ENCODE measurements at places on chromosomes 12 and 14.

GRCh38 chr12:97556302-97556779 lies 93.7 kb downstream of the RMST start:
- no peak for DNase-seq

GRCh38 chr12:1332327-1332726 lies 262.1 kb downstream of the FBXL14 start:
- no peak for DNase-seq

DNA sequence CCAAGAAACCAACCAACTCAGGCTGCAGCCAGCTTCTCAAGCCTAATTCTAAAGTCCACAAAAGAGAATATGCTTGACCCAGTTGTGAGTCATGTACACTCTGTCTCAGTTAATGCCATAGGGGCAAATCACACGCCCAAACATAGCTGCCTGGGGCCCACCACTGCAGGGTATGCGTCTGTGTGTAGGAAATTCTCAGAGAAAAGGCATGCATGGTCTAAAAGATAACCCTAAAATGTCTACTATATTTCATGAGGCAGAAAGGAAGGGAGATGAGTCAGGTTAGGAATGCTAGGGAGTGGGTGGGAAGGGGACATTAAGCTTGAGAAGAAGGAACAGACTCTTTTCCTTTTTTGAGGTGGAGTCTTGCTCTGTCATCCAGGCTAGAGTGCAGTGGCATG lies 22.3 kb upstream of the SPTLC2 start:
- no peak for DNase-seq

DNA sequence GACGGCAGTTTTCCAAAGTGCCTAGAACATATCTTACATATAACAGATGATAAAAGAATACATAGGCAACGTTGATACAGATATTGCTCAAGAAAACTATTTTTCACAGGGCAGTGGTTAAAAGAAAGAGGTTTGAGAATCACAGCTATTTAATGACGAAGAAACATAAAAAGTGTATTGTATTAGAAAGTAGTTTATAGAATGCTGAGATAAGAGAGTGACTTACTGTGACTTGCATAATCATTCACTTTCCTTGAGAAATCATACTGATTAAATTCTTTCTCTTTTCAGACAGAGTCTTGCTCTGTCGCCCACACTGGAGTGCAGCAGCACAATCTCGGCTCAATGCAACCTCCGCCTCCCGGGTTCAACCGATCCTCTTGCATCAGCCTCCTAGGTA lies 57.7 kb downstream of the PPP1R12A start:
- DNase-seq, result no peak

DNA sequence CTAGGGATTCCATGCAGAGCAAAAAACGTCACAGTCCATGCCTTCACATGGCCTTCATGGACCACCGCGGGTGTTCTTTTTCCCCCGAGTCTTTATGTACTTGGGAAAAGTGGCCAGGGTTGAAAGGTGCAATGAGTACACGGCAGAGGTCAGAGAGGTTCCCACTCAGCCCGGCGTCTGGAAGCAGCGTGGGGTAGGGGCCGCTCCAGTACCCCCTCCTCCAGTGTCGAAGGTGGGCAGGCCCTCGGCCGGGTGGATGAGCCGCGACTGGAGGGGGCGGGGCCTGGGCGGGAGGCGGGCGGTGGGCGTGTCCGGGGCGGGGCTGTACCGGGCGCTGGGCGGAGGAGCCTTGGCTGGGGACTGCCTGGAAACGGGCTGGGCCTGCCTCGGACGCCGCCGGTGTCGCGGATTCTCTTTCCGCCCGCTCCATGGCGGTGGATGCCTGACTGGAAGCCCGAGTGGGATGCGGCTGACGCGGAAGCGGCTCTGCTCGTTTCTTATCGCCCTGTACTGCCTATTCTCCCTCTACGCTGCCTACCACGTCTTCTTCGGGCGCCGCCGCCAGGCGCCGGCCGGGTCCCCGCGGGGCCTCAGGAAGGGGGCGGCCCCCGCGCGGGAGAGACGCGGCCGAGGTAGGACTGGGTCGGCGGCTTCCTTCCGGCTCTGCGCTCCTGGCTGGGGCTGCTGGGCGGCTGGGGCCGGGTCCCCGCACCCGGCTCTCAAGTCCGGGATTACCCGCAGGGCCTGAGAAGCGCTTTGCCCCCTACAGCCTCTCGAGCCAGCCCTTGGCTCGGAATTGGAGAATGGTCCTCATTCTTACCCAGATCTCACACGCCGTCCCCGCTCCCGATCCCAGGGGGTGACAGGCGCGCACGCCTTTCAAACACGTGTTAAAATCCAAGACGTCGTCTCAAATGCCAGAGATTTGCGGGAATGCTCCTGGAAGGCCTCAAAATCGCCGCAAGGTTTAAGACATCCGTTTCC lies at the start of gene RXYLT1:
Gene RXYLT1, plus strand, starts transcription at position 412 of the 984 bp plus-strand sequence. Its CDS starts 52 bp downstream, at position 464.
- DNase-seq, result peak; percentile 79

DNA sequence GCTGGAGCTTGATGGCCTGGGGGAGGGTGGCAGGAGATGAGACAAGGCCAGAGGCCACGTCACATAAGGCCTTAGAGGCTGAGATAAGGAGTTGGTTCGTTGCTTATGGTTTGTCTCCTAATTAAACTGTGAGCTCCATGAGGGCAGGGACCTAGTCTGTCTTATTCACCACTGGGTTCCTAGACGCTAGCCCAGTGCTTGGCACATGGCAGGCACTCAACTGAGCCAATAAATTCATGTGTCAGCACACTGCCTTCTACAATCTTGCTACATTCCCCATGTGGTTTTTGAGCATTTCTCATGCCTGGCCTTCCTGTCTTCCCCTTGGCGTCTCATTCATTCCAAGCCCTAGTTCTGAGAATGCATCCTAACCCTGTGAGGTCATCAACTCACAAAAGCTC lies 92.5 kb upstream of the MED13L start:
- no peak for DNase-seq

- no peak for DNase-seq
These were observed 24.0 kb downstream of the POLE start for GRCh38 chr12:132662901-132663755.

DNA sequence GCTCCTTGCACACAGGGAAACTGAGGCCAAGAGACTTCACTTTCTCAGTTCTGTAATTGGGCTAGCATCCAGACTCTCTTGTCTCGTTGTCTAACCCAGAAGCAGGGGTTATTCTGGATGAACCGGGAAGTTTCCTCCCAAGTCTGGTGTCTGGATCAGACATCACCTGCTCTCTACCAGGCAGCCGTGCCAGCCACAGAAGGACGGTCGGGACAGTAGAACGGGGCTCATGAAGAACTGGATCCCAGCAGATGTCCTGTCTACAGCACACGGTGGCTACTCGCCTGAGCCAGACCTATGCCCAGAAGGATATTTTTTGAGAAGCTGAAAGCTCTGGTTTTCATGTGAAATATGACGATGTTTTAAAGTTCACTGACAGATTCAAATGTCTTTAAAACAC lies 19.1 kb upstream of the FZD10 start:
- no peak for DNase-seq

- no peak for DNase-seq
These were observed 46.8 kb downstream of the PRKAB1 start for GRCh38 chr12:119714614-119715267.

DNA sequence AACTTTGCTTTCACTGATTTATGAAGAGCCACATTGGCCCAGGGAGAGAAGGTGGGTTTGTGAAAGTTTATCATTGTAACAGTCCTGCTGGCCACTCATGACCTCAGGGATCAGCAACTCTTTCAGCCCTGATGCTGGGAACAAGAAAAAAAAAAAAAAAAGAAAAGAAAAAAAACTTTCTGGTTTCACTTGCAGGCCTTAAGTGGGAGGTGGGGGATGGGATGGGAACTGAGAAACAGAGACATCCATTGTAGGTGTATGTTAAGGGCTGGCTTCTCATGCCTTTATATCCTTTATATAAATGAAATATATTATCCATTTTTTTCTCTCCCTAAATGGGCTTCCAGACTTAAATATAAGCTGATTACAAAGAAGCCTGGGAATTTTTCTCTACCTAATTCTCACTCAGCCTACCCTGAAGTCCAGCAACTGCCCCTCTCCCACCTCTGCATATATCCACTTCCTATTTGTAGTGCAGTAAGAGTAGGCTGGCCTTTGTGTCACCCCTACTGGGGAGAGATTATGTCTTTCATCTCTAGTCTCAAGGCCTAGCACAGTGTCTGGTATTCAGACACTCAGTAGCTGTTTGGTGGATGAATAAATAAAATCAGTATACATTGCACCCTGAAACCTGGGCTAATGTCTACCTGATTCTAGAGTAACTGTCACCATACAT lies 187.1 kb downstream of the KICS2 start:
- DNase-seq, result no peak

- no peak for DNase-seq
These were observed 60.2 kb downstream of the PPP1R12A start for GRCh38 chr12:79874665-79875064.

DNA sequence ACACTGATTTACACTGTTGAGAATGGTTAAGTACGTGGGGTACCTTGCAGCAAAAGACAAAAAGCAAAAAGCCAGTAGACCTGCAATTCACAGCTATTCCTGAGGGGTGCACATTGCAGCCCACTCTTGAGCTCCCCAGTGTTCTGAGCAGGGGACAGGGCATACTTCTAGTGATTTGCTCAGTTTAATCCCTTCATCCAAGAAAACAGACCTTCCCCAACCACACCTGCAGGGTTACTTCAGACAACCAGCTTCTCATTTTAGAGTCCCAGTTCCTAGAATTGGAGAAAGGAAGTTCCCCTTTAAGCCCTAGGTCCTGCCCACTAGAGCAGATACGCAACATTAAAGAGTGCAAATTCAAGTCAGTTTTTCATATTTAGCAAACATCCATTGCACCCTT lies 3.6 kb upstream of the WSB2 start:
- no peak for DNase-seq

DNA sequence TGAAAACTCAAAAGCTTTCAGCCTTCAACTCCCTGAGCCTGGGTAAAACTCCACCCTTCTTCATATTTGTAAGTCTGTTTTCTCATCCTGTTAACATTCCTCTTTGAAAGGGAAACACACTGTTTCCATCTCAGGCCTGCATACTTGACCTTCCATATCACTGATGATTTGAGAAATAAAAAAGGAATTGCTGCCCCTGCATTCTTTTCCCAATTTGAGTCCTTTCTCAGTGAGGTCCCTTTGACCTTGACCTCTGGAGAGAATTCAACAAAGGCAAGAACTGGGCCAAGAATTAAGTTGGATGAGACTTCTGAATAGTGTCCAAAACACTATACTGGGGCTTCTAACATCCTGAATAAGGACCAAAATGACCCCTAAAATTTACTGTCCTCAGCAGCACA lies 108.0 kb downstream of the AEBP2 start:
- no peak for DNase-seq

GRCh38 chr12:109697877-109698468 lies 15.7 kb upstream of the FAM222A start:
- DNase-seq, result no peak

GRCh38 chr12:102821149-102821548 lies 95.9 kb downstream of the PAH start:
- DNase-seq, result no peak

- DNase-seq, result no peak
These were observed 33.6 kb downstream of the FUT8 start for GRCh38 chr14:65446159-65446558.

- no peak for DNase-seq
These were observed 7.8 kb downstream of the CTDSP2 start for GRCh38 chr12:57838594-57839302.

DNA sequence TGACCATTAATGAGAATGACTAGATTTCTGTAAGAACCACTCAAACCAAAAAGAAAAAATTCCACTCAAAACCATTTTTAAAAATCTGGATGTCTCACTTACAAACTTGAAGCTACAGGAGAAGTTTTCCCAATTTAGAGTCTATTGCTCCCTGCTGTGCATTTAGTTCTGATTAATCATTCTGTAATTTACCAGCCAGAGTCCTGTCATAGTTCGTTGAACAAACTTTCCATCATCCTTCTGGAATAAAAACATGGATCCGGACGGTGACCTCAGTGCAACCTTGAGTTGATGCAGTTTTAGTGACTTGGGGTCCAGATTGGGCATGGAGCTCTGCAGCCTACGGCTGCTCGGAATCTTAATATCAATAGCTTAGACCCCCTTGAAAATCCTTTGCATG lies 73.4 kb downstream of the PRMT8 start:
- no peak for DNase-seq

- no peak for DNase-seq
These were observed 25.5 kb upstream of the FBXO34 start for GRCh38 chr14:55245657-55246268.

- no peak for DNase-seq
These were observed 100.3 kb downstream of the LRIG3 start for GRCh38 chr12:58819985-58820384.

DNA sequence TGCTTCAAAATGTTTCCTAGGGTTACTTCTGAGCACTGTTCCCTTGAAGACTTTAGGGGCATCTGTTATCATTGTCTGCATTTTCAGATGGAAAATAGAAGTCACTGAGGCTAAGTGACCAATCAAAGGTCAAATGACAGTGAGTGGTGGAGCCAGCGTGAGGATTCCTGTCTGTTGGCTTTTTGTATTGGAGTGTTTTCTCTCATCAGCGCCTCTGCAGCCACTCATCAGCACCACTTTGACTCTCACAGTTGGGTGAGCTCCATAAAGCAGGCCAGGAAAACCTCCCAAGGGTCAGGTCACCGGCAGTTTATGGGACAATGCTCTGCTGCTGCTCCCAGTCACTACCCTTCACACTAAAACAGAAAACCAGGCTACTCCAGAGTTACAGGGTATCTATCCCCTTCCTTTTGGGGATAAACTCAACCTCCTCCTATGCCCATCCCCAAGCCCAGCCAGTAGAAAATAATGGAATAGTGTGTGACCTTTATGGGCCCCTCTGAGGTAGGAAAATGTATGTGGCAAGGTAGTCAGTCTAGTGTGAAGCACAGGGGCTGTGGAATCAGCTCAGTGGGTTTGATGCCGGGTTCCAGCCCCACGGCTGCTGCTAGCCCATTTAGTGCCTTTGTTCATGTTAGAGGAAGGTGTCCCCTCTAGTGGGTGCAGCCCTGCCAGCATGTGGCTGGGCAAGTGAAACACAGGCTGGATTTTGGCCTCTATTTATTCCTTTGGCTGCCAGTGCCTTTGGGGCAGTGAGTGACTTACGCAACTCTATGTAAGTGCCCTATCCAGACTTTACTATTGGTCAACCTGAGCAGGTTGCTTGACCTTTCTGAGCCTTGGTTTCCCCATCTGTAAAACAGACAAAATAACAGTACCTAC lies 133.8 kb upstream of the CPM start:
- DNase-seq, result no peak

- DNase-seq, result no peak
These were observed 432 bp downstream of the C14orf93 start for GRCh38 chr14:23009483-23009938.

DNA sequence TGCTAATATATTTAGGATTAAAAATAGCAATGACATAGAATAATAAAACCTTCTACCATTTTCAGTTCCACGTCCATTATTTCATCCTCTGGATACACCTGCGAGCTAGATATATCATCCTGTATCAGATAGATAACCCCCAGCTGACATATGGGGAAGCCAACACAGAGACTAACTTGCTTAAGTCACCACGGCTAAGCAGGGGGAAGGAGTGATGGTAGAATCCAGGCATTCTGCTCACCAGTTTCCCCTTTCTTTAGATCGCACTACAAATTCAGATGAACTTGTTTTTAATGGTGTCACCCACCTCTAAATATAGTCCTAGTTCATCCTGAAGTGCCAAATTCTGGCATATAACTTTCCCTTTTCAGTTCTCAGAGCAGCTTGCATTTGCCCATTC lies 110.1 kb downstream of the TXNDC16 start:
- DNase-seq, result no peak
